Stimulated activated CD4-positive, alpha-beta T cell treated with anti-CD3 and anti-CD28 coated beads, Interleukin-1b, Interleukin-23, amount 100 ng/mL, for 1 hour (primary cell): ENCODE measurements at places on chromosomes 5 and 9.

- DNase-seq, result no peak
Observed at GRCh38 chr9:37978983-37979382, 75.1 kb upstream of the SLC25A51 start.

DNA sequence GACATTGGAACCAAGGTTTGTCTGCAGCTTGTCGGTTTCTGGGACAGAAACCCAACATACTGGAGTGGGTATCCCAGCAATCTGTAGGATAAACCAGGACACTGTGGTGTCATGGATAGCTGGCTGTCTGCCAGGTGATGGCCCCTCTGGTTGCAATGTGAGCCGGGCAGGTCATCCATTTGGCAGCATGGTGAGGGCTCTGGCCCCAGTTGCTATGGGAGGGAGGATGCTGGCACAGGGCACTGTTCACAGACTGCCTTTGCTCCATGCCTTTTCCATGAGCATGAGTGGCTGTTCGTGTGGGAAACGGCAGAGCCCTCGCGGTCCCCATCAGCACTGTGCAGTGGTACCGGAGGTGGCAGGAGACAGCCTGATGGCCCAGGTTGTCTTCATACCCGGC lies 6.4 kb downstream of the S1PR3 start:
- no peak for DNase-seq

- no peak for DNase-seq
Observed at GRCh38 chr5:42274913-42275312, 148.3 kb upstream of the GHR start.

DNA sequence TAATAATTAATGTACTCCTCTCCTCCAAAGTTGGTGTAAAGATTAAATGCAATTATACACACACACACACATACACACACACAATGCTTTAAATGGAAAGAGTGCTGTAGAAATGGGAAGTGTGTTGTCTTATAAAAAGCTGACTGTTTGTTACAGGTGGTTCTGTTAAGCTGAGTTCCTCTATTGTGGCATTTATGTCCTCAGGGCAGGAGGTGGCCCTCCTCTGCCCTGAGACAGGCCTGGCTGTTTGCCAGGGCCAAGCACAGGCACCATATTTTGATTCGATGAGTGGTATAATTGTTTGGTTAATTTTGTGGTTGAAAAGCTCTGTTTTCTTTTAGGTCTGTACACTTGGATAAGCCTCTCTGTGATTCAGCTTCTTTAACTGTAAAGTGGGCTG lies 573.9 kb downstream of the KIF4B start:
- no peak for DNase-seq

DNA sequence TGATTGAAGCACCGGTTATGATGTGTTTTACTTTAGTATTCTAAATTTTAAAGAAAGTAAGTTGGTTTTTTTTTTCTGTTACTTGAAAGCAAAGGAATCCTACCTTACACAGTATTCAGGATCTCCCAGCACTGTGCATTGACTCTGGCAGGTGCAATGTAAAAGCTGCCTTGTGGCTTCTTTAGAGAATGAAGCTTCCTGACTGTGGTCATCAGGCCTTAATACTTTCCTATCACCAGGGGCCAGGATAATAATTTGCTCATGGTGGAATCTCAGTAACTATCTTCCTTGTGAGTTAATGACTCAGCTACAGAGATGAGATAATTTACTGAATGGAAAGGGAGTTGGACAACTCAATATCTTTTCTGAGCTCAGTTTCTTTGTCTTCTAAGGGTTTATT lies 435.5 kb upstream of the ZNF608 start:
- DNase-seq, result no peak

DNA sequence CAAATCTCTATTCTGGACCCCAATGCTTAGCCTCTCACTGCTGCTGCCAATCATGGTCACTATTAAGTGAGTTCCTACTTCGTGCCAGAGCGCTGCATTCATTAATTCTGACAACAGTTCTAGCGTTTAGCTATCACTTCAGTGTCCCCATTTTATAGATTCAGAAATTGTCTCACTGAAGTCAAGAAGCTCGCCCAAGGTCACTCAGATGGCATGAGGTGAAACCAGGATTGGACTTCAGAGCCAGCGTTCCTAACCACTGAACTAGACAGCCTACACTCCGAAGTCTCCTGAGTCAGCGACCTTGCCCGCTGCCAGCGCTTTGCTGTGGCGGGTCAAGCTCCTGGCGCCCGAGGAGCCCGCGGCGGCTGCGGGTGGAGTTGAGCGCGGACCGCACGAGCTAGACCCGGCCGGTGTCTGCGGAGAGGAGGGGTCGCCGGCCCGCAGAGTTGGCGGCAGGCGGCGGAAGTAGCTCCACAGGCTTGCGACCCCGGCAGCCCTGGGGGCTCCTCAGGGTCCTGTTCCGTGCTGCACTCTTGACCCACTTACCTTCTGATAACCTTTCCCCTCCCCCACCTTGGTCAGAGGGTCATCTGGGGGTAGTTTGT lies 2.1 kb upstream of the GABRB2 start:
- no peak for DNase-seq

- no peak for DNase-seq
Observed at GRCh38 chr9:133445293-133445969, 14.3 kb upstream of the CACFD1 start.

DNA sequence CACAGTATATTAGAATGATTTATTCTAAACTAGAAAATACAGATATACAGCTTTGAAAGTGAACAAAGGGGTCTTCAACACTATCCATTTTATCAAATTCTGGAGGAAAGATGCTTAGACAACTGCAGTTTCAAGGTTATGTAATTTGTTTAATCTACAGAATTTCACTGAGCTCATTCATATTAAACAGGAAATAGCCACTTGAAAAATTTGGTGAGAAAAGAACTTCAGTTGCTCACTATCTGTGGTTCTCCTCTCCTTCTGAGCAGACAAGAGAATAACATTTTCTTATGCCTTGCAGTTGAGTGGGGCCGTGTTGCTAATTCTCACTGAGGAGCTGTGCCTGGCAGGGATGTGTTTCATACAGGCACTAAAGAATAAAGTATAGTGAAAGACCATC lies 1428.2 kb downstream of the CDH12 start:
- DNase-seq, result no peak

- no peak for DNase-seq
Observed at GRCh38 chr5:171495122-171495700, 75.8 kb downstream of the FGF18 start.

DNA sequence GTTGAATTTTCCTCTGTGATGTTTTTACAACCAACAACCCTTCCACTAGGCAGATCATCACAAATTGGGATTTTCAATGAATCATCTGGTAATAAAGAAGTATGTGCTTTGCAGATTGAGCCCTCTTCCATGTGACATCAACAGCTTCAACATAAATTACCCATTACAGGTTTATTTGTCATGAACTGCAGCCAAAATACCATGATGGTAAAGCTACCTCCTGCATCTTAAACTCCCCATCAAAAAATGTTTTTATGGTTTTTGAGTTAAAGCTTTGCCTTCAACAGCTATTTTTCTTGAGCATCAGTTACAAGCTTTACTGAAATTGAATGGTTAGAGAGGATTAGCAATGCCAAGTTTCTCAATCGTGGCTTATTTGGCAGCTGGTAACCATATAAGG lies 211.4 kb upstream of the TUSC1 start:
- DNase-seq, result no peak
